ENCODE measurements at places on chromosomes 5 and 9. TPM values are rescaled to one million over a fixed set of nuclear protein-coding genes. Genes with fewer than 3 reads are reported as not detected.

DNA sequence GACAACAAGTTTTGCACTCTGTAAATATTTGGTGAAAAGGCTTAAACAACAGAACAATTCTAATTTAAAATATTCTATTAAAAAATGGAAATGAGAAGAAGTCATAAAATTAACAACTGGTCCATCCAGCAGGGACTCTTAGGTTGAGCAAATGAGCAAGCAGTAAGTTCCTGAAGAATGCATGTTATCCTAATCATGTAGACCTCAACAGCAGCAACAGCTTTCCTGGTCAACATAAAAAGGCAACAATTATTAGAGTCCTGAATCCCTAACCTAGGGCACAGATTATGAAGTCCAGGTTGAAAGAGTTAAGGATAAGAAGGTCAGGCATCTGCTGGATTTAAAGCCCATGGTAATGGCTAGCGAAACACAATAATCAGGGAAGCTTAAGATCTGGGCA lies 120.9 kb downstream of the SSBP2 start:
- H3K4me1 ChIP-seq, result no peaks in the 10 kb centered on the region
- DNase-seq, result no peak
- no peak overlapping the region for H3K4me3 ChIP-seq
- no peak overlapping the region for H3K27ac ChIP-seq

- H3K27ac ChIP-seq, result no peak overlapping the region
- H3K4me1 ChIP-seq, result peaks cover 45% of the 10 kb centered on the region
- H3K4me3 ChIP-seq, result no peak overlapping the region
- DNase-seq, result no peak
- no peaks in the 10 kb centered on the region for H3K27me3 ChIP-seq
- H3K36me3 ChIP-seq, result no peaks in the 10 kb centered on the region
Measured at GRCh38 chr9:5631026-5631425, 2.1 kb downstream of the RIC1 start.

GRCh38 chr5:120872297-120872696 lies 408.2 kb downstream of the PRR16 start:
- H3K27ac ChIP-seq, result no peak overlapping the region
- no peaks in the 10 kb centered on the region for H3K4me1 ChIP-seq
- H3K36me3 ChIP-seq, result no peaks in the 10 kb centered on the region

GRCh38 chr5:140785905-140786686 lies at the start of gene PCDHA1:
Gene PCDHA1 (plus strand): TSS chr5:140786140.
- no peaks in the 10 kb centered on the region for H3K4me1 ChIP-seq
- no peaks in the 10 kb centered on the region for H3K27me3 ChIP-seq
- H3K36me3 ChIP-seq, result no peaks in the 10 kb centered on the region

DNA sequence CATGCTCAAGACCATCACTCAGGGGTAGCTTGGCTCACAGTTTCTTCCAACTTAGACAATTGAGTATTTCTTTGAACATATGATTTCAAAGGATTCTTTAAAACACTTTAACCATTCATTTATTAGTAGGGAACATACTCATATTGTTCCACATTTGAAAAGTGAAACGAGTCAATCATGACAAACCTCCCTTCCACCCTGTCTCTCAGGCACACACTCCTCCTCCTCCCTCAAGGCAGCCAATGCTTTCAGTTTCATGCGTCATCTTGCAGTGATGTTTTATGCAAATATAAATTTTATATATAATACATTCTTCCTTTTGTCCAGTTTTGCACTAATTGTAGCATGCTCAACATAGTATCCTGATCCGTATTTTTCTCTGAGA lies 126.0 kb upstream of the BOD1 start:
- DNase-seq, result no peak
- no peaks in the 10 kb centered on the region for H3K36me3 ChIP-seq
- no peaks in the 10 kb centered on the region for H3K4me1 ChIP-seq
- H3K27ac ChIP-seq, result no peak overlapping the region
- H3K27me3 ChIP-seq, result no peaks in the 10 kb centered on the region

GRCh38 chr9:133028221-133028620 lies 2.6 kb upstream of the GTF3C5 start:
- no peak for DNase-seq
- H3K36me3 ChIP-seq, result no peaks in the 10 kb centered on the region
- no peak overlapping the region for H3K4me3 ChIP-seq
- no peaks in the 10 kb centered on the region for H3K27me3 ChIP-seq
- H3K27ac ChIP-seq, result no peak overlapping the region

DNA sequence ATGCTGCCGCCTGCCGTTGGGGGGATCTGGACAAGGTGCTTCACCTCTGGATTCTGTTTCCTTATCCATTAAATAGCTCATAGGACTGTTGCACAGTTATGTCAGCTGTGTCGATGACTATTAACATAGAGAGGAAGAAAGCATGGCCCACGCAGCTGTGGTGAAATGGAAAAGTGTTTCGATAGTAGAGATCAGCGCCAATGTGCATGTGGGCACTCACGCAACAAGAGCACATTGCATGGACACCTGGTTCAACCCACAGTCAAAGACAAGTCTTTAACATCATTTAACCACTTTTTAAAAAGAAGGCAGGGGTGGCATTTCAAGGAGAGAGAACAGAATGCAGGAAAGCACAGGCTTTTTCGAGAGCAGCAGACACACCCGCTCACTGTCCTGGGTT lies 107.6 kb downstream of the ADCY2 start:
- no peaks in the 10 kb centered on the region for H3K27me3 ChIP-seq
- H3K4me3 ChIP-seq, result no peak overlapping the region
- no peaks in the 10 kb centered on the region for H3K36me3 ChIP-seq
- DNase-seq, result no peak
- no peak overlapping the region for H3K27ac ChIP-seq

GRCh38 chr5:103867857-103868598 lies 305.4 kb upstream of the NUDT12 start:
- no peaks in the 10 kb centered on the region for H3K27me3 ChIP-seq
- no peaks in the 10 kb centered on the region for H3K36me3 ChIP-seq
- no peak overlapping the region for H3K4me3 ChIP-seq
- H3K4me1 ChIP-seq, result no peaks in the 10 kb centered on the region
- H3K27ac ChIP-seq, result no peak overlapping the region

- H3K27ac ChIP-seq, result no peak overlapping the region
- no peaks in the 10 kb centered on the region for H3K27me3 ChIP-seq
- H3K4me3 ChIP-seq, result no peak overlapping the region
- DNase-seq, result no peak
Measured at GRCh38 chr5:83029912-83030311, 47.3 kb downstream of the TMEM167A start.

- no peak overlapping the region for H3K4me3 ChIP-seq
- no peak overlapping the region for H3K27ac ChIP-seq
- no peaks in the 10 kb centered on the region for H3K36me3 ChIP-seq
- H3K27me3 ChIP-seq, result no peaks in the 10 kb centered on the region
- H3K4me1 ChIP-seq, result no peaks in the 10 kb centered on the region
Measured at GRCh38 chr5:168128557-168128956, 162.9 kb upstream of the WWC1 start.

- no peak overlapping the region for H3K4me3 ChIP-seq
- no peaks in the 10 kb centered on the region for H3K36me3 ChIP-seq
- no peak for DNase-seq
- no peaks in the 10 kb centered on the region for H3K27me3 ChIP-seq
Measured at GRCh38 chr9:20353931-20354652, 268.2 kb downstream of the MLLT3 start.

PCDH12 gene
- 14.3 TPM for total RNA-seq

SLC4A9 gene
- total RNA-seq, result not detected

FCN1 gene
- total RNA-seq, result 15.6 TPM

PCDHAC2 gene
- 18.1 TPM for total RNA-seq

FGFR4 gene
- total RNA-seq, result 125 TPM

CYLC2 gene
- not detected for total RNA-seq

AGXT2 gene
- not detected for total RNA-seq

Data from upper lobe of left lung (tissue), 6 donors.